A549 treated with Mapracorat at 1 μM for 4 hours (cell line): ENCODE measurements at places on chromosomes 6 and 20. TPM values are rescaled to one million over a fixed set of nuclear protein-coding genes. Genes with fewer than 3 reads are reported as not detected.

LAMA4 gene
- 1.1 to 1.4 TPM (median 1.2 TPM) in 5 replicates for total RNA-seq

ATRN gene
- 17.9 to 26.4 TPM (median 25.5 TPM) in 5 replicates for total RNA-seq

EPPIN gene
- not detected in 5 replicates for total RNA-seq

FAM209B gene
- 0.22 to 0.67 TPM (median 0.34 TPM) in 5 replicates for total RNA-seq

FLRT3 gene
- total RNA-seq, result 1.6 to 2.2 TPM (median 1.8 TPM) in 5 replicates

PSORS1C2 gene
- total RNA-seq, result not detected in 5 replicates

FNDC1 gene
- 0.06 to 0.13 TPM (median 0.11 TPM) in 5 replicates for total RNA-seq

ULBP1 gene
- total RNA-seq, result 0.57 to 1.0 TPM (median 0.75 TPM) in 5 replicates

TRIM31 gene
- total RNA-seq, result 0.48 to 1.3 TPM (median 0.82 TPM) in 5 replicates

CLDN20 gene
- not detected in 5 replicates for total RNA-seq

TBX18 gene
- 14.9 to 22.2 TPM (median 20.2 TPM) in 5 replicates for total RNA-seq

ARMH2 gene
- not detected in 5 replicates for total RNA-seq

ARMC2 gene
- 1.7 to 3.2 TPM (median 2.2 TPM) in 5 replicates for total RNA-seq

TNXB gene
- 0.32 to 0.76 TPM (median 0.50 TPM) in 5 replicates for total RNA-seq

ASIP gene
- not detected in 5 replicates for total RNA-seq

MATN4 gene
- total RNA-seq, result 0.09 to 0.26 TPM (median 0.15 TPM) in 4 of 5 replicates, not detected in the other

SPATA25 gene
- total RNA-seq, result 0.19 to 0.53 TPM (median 0.40 TPM) in 3 of 5 replicates, not detected in the others

LIME1 gene
- 5.6 to 12.4 TPM (median 9.3 TPM) in 5 replicates for total RNA-seq

BEND6 gene
- 0.70 to 0.99 TPM (median 0.87 TPM) in 5 replicates for total RNA-seq

IL17A gene
- not detected in 5 replicates for total RNA-seq

GRM4 gene
- total RNA-seq, result 0.06 to 0.43 TPM (median 0.13 TPM) in 5 replicates

MICB gene
- 6.0 to 8.1 TPM (median 7.5 TPM) in 5 replicates for total RNA-seq

LHFPL5 gene
- 0.12 to 0.28 TPM in 2 of 5 replicates, not detected in the others for total RNA-seq

HELZ2 gene
- total RNA-seq, result 15.8 to 24.2 TPM (median 22.2 TPM) in 5 replicates

PLCB4 gene
- total RNA-seq, result 13.4 to 19.5 TPM (median 17.4 TPM) in 5 replicates

TJAP1 gene
- 15.2 to 19.9 TPM (median 18.2 TPM) in 5 replicates for total RNA-seq

B3GAT2 gene
- total RNA-seq, result 0.02 to 0.06 TPM (median 0.06 TPM) in 3 of 5 replicates, not detected in the others

PRPH2 gene
- not detected in 5 replicates for total RNA-seq

SSTR4 gene
- 0.18 to 0.48 TPM (median 0.28 TPM) in 5 replicates for total RNA-seq

RSPH9 gene
- total RNA-seq, result 0.20 to 0.34 TPM (median 0.24 TPM) in 5 replicates

MGME1 gene
- total RNA-seq, result 41.3 to 42.8 TPM (median 42.0 TPM) in 5 replicates

GDAP1L1 gene
- total RNA-seq, result 0.07 to 0.23 TPM (median 0.07 TPM) in 3 of 5 replicates, not detected in the others

STX7 gene
- 18.0 to 24.7 TPM (median 23.3 TPM) in 5 replicates for total RNA-seq

MEI4 gene
- total RNA-seq, result not detected in 5 replicates

MYLK4 gene
- total RNA-seq, result 0.10 to 0.21 TPM (median 0.14 TPM) in 5 replicates

ADRM1 gene
- 152 to 196 TPM (median 187 TPM) in 5 replicates for total RNA-seq

RAET1G gene
- total RNA-seq, result 6.8 to 11.2 TPM (median 9.3 TPM) in 5 replicates

SCAND1 gene
- total RNA-seq, result 70.3 to 105 TPM (median 101 TPM) in 5 replicates

WFDC2 gene
- total RNA-seq, result not detected in 5 replicates

HUS1B gene
- total RNA-seq, result 0.13 to 0.31 TPM (median 0.19 TPM) in 4 of 5 replicates, not detected in the other

APOBEC2 gene
- total RNA-seq, result not detected in 5 replicates
